ENCODE measurements at places on chromosomes 5 and 9.

DNA sequence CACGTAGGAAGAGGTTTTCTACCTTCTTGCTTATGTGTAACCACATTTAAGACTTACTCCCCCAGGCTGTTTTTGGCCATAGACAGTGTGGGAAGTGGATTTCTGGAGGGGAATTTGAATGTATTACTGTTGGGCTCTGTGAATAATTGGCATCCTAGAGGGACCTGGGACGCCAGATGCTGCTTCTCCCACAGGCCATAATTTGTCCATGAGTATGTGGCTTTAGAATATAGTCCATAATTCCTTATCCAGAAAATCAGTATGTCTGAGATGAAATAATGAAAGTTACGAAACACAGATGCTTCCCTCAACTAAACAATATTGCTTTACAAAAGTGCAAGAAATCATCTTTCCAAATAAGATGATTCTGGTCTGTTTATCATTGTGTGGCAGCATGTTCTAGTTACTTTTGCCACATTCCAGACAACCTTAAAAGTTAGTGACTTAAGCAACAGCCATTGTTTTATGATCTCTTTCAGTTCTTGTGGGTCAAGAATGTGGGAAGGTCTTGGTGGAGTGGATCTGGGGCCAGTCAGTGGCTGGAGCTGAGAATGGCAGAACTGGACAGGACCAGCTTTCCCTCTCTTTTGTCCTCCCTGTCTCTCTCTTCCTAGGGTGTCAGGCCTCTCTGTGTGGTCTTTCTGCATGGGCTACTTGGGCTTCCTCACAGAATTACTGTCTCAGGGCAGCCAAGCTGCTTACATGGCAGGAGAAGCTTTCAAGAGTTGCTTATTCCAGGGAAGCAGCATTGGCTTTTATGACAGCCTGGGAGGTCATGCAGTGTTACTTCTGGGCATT is 79.4 kb downstream of the FBXL7 start:
- DNase-seq: no peak

- DNase-seq: no peak
Measured at GRCh38 chr9:96883922-96884321, 29.6 kb upstream of the ZNF782 start.

DNA sequence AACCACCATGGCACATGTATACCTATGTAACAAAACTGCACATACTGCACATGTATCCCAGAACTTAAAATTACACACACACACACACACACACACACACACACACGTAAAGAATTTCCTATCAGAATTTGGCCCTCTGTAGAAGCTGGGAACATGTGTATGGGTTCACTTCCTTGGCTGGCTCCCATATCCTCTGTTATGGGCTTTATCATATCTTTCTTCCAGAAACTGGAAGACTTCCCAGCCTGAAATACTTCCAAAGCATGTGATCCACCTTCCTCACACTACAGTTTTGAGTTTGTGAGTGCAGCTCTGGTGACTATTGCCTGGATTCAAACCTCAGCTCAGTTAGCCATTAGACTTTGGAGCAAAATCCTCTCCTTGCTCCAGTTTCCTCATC is 78.6 kb upstream of the GDNF start:
- no peak for DNase-seq

DNA sequence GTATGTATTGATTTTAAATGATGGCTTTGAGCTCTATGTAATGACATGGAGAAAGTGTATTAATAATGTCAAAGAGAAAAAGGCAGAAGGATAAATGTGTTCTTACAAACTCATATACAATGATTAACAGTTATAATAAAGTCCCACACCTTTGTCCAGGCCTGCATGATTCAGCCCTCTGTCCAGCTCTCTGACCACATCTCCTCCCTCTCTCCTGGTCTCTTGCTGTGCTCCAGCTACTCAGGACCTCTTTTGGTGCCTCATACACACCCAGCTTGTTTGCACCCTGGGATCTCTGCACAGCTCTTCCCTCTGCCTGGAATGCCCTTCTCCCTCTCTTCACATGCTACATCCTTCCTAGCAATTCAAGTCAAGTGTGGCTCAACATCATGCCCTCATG is 37.5 kb upstream of the DMRT1 start:
- DNase-seq: no peak

DNA sequence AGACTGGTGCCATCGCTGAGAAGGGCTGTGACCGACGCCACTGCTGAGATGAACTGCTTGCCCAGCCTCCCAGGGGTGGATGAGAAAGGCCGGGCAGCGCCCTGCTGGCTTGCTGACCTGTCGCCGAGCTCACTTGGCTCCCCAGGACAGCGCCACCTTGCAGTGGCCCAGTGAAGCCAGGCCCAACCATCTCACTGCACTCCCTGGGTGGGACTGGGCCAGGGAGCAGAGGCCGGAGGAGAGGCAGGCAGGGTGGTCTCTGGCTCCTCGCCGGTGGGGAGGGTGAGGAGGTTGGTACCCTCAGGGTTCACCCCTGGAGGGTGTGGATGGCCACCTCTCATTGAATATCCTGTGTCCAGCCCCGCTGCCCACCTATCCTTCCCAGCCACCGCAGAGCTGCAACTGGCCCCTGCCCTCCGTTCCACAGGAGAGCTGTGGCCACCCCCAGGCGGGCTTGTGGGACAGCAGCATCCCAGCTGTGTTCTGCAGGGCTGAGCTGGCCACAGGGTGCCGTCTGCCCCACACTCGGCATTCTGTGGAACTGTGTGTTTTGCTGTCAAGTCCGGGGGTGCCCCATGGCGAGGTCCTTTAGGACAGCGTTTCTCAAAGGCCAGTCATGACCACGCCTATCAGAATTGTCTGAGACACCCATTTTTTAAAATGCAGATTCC is 41.0 kb upstream of the FCN2 start:
- no peak for DNase-seq

DNA sequence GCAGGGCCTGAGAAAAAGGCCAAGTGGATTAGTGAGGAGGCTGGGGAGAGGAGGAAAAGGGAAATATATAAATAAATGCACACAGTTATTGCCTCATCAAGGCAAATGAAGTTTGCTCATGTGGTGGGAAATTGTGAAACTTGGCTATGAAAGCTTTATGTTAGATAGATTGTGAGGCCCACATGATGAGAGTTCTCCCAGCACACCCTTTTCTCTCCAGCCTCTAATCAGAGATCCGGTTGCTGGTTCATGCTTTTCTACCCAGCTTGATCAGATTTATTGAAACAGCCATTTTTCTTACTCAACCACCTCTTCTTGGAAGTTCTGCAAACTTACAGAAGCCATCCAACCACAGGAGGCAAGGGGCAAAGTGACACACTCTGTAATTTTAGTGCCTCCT is 125.8 kb upstream of the KLF4 start:
- no peak for DNase-seq

GRCh38 chr5:31671339-31671741 is 32.4 kb downstream of the PDZD2 start:
- no peak for DNase-seq

DNA sequence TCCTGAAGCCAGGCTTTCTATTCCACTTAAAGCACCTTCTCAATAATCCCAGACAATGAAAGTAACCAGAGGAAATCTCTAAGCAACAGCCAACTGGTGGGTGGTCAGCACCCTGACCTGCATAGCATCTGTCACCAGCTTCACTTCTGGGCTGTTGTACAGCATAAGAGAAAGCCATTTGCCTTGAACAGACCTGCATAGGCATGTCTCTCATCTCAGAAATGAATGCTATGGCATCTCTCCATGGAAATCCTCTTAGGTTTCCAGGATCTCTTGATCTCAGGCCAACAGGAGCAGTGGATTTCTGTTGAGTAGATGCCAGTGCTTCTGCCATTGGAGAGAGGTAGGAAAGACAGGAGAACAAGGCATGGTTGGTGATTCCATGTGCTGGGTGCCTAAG is 213.6 kb downstream of the GRIA1 start:
- DNase-seq: no peak

DNA sequence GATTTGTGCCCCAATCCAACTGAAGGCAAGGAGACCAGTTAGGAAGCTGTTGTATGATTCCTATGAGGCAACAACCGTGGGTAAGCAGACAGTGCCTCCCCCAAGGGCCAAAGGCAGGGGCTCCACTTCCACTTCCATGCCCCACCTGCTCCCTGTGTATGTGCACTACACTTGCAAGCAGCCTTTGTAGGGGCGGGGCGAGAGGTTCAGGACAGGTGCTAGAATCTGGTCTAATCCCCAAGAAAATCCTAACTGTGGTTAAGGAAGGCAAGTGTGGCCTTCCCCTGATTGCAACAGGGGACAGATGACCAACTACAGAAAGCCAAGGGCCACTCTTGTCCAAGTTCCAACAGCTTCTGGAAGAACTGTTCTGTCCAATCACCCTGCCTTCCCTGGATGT is 41.7 kb downstream of the B4GALT1 start:
- DNase-seq: no peak

GRCh38 chr9:13970018-13970417 is 343.9 kb downstream of the NFIB start:
- DNase-seq: no peak

- peak; percentile 58 for DNase-seq
Measured at GRCh38 chr5:95817430-95817829, 5.1 kb downstream of the GLRX start.
